ENCODE measurements at places on chromosomes 2 and 18.

DNA sequence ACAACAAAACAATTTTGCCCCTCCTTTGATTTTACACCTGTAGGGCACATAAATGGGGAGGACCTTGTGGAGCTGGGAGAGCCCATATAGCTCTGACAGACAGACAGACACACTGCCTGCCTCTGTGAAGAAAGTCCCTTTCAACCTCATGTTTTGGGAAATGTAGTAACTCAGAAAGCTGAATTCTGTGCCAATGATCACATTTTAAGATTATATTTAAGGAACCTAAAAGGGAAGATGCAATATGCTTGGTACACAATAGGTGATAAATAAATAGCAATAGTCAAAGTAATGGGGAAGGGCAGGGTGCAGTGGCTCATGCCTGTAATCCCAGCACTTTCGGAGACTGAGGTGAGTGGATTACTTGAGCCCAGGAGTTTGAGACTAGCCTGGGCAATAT is 446.4 kb upstream of the ID2 start:
- DNase-seq: no peak

DNA sequence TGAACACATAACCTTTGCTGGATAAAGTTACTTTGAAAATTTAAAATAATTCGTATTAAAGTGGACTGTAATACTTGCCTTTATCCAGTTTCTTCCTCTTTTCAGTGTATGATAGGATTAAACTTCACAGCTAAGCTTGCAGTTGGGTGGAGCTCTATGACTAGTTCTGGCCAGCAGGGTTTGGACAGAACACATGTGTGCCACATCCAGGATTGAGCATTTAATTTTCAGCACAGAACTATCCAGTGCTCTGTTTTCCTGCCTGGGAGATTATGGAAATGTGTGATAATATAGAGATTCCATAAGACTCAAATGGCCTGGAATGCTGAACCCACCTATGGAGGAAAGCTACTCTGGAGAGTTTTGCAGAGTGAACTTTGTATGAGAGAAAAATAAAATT is 200.2 kb downstream of the OSR1 start:
- DNase-seq: no peak

- DNase-seq: no peak
These were observed 191.6 kb downstream of the BABAM2 start for GRCh38 chr2:28082131-28082530.

- no peak for DNase-seq
These were observed 223.3 kb downstream of the FBXO15 start for GRCh38 chr18:73924307-73924706.

DNA sequence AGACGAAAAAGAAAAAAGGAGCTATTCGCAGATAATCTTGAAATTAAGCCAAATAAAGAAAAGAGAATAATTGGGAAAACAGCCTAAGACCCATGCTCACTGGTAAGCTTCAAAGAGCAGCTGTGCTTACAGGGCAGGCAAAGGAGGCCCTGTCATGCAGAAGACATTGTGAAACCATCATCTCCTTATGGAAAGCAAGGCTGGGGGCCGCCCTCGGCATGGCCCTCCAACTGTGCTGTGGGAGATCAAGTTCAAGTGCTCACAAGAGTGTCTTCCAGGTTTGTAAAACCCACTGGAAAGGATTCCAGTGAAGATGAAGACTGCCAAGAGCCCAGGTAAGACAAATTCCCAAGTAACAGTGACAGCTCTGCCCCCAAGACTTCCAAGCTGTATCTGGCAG is 32.2 kb downstream of the ACVR1 start:
- no peak for DNase-seq

- DNase-seq: peak; percentile 33
These were observed 41.3 kb downstream of the PSMG2 start for GRCh38 chr18:12744103-12744502.
